ENCODE measurements at places on chromosomes 1 and 21.

- DNase-seq = no peak
These were observed 98.0 kb downstream of the ST3GAL3 start for GRCh38 chr1:43805340-43805739.

DNA sequence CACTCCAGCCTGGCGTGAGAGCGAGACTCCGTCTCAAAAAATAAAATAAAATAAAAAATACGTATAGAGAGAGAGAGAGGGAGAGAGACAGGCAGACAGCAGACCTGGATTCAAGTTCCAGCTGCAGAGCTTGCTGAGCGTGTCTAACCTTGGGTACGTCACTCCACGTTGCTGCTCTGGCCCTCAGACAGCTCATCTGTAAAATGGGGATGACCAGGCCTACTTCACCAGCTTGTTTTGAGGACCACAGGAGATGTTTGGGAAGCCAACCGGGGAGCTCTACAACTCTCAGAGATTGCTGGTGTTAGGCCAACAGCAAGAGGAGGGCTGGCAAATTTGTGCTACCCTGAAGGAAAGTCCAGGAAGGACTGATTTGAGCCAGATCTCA lies 499 bp upstream of the TRAF5 start:
- no peak for DNase-seq

DNA sequence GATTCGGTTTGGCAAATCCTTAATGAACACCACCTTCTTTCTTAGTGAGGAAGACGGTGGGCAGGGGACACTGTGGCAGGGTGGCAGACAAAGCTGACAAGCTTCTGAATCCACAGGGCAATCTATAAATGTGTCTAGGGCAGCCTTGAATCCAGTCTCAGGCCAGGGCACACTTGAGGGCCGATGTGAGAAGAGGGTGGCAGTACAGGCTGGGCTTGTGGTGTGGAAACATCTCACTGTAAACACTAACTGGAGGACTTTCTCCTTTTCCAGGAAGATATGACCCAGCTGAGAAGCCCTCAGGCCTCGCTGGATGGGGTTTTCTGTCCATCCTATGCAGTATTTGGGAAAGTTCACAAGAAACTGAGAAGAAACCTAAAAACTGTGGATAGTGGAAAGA lies 46.5 kb downstream of the PKP1 start:
- DNase-seq = no peak

DNA sequence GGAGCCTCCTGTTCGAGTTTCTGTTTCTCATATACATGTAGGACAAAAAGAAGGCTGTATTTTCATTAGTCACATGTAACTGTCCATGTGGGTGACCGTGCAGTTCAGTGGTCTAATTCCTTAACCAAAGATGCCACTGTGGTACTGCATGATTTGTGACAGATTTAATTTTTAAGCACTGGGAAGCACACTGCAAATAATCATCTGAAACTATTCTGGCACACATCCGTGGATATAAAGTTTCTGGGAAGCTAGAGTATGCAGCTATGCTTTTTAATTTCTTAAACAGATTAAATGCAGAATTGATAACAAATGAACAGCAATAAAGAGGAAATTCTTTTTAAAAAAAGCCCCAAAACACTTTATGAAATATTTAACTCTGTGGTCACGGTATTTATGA lies 254.8 kb downstream of the LMO4 start:
- DNase-seq = no peak

DNA sequence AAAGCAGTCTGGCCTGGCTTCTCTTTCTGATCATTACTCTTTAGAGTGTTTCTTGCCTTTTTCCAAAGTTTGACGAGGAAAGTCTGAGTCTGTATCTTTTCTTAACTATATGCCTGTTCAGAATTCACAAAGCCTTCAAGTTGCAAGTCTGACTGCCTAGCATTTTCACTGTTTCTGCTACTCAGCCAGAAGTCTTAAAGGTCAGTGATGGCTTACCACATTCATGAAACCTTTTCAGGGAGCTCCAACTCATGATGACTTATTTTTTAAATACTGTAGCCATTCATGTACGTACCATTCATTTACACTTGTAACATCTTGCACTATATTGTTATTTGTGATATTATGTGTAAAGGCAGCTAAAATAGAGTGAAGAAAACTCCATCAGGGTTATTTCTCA lies 58.2 kb downstream of the TNFSF4 start:
- DNase-seq = no peak

- no peak for DNase-seq
These were observed 16.7 kb upstream of the NADK start for GRCh38 chr1:1794999-1795398.

DNA sequence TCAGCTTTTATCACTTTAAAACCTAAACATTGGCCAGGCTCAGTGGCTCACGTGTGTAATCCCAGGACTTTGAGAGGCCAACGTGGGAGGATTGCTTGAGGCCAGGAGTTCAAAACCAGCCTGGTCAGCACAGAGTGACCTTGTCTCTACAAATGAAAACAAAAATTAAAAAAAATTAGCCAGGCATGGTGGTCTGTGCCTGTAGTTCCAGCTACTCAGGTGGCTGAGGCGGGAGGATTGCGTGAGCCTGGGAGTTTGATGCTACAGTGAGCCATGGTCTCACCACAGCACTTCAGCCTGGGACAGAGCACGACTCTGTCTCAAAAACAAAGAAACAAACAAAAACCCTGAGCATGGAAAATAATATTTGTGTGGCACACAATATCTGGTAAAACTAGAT lies 143.5 kb upstream of the HNRNPU start:
- no peak for DNase-seq

DNA sequence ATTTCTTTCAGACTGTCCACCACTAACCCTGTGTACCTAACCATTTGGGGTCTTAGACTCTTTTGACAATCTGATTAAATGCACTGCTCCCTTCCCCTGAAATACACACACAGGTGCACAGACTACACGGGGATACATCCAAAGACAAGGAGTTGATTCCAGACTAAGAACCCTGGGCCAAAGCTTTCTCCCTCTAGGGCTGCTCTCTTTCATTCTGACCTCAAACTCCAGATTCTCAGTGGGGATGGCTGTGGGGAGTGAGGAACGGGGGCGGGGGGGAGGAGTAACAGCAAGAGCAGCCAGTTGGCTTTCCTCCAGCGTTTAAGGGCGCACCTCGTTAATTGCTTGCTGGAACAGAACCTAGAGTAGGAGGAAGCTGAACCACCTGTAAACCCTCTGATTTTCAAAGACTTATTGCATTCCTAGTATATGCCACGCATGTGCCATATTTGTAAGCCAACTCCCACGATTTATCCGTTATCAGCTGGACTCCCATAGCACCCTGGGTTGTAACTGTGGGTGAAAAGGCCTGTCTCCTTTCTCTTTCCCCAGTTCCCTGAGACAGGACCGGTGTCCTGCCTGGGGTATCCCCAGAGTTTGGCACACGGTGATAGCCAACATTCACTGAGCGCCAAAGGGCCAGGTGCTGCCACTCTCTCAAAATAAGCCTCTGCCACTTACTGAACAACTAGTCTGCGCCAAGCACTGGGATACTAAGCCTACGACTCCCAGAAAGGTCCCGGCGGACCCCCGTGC lies 920 bp downstream of the MTHFR start:
- DNase-seq = no peak
